ENCODE measurements at places on chromosomes 7 and 10. TPM values are rescaled to one million over a fixed set of nuclear protein-coding genes. Genes with fewer than 3 reads are reported as not detected.

GRCh38 chr10:124693396-124693795 is 50.8 kb downstream of the FAM53B start:
- DNase-seq, result no peak

- no peak for DNase-seq
Observed at GRCh38 chr10:100710151-100710871, 35.1 kb upstream of the PAX2 start.

GRCh38 chr10:97759158-97759887 is 12.5 kb downstream of the SFRP5 start:
- DNase-seq, result peak; percentile 53

GRCh38 chr10:74012480-74012879 is 14.6 kb downstream of the VCL start:
- no peak for DNase-seq

Gene GJC3
- total RNA-seq, result not detected
